ENCODE measurements at places on chromosomes 7 and 10.

GRCh38 chr10:92544296-92544695 lies 29.6 kb downstream of the IDE start:
- DNase-seq = no peak

DNA sequence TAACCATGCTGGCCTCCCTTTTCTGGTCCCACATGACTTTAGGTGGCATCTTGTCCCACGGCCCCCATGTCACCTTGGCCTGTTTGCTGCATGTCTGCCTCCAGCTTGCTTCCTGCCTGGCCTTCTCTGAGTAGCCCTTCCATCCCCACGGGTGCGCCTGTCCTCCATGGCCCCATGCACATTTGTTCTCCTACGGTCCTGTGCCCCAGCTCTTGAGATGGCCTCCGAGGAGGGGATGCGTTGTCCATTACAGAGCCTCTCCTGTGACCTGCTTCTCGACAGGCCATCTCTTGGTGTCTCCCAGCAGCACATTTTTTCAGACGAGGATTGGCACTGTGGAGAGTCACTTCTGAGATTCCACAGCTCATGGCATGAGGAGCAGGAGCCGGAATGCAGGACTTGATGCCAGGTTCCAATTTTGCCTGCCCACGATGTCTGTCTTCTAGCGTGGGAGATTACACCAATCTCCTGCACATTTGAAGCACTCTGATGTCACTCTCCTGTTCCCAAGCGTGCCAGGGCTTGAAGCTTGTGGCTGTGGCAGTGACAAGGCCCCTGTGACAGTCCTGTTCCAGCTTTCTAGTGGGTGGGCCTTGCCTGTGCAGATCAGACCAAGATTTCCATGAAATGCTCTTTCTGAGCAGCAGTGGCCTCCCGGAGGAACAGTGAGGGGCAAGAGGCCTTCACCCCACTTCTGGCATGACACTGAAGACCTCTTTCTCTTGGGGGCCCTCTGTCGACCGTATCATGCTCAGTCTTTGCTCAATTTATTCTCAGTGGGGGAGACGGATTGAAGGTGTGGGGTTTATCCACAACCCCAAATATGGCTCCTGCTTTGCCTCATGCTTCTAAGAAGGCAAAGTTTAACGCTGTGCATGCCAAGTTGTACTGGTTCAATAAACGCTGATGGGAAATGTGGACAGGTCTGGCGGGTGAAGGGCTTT lies 13.4 kb downstream of the WDFY4 start:
- no peak for DNase-seq

- no peak for DNase-seq
Measured at GRCh38 chr7:46545790-46546189, 624.7 kb upstream of the IGFBP3 start.

GRCh38 chr7:151334628-151335027 lies 7.0 kb upstream of the NUB1 start:
- no peak for DNase-seq

GRCh38 chr10:131857156-131858117 lies 43.4 kb upstream of the PPP2R2D start:
- DNase-seq = no peak

GRCh38 chr10:48404646-48405045 lies 98.2 kb downstream of the MAPK8 start:
- DNase-seq = no peak

DNA sequence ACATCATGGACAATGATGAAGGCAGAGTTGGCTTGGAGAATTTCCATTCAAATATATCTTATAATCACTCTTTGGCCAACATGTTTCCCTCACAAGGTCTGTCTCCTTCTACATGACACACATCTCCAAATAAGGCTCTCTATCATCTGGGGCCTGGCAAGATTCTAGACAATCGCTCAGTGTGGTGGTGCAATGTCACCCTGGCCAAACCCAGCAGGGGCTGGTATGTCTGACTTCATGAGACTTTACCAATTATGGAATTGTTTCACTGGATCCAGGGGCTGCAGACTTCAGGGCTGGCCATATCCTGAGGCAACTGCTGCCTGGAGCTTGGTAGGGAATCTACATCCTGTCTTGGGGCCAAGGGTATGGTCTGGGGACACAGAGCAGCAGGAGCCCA lies 319.0 kb downstream of the PLXNA4 start:
- no peak for DNase-seq

DNA sequence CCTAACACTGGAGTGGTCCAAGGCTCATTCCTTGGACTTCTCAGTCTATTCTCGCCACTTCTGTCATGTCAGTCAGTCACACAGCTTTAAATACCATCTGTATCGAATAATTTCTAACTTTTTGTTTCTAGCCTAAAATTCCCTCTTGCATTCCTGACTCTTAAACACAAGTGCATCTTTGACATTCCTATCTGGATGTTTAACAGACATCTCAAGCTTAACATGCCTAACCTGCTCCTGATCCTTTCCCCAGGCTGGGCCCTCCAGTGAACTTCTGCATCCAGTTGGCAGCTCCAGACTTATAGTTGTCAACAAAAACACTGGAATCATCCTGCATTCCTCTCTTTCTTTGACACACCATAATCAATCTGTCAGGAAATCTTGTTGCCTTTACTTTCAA lies 4.5 kb upstream of the ABCB4 start:
- no peak for DNase-seq

GRCh38 chr10:133411523-133412380 lies 12.7 kb downstream of the SPRN start:
- DNase-seq = no peak

- peak; percentile 71 for DNase-seq
Measured at GRCh38 chr7:6271060-6271658, 1.3 kb downstream of the CYTH3 start.

GRCh38 chr7:42834676-42835075 lies 77.2 kb downstream of the C7orf25 start:
- DNase-seq = no peak

DNA sequence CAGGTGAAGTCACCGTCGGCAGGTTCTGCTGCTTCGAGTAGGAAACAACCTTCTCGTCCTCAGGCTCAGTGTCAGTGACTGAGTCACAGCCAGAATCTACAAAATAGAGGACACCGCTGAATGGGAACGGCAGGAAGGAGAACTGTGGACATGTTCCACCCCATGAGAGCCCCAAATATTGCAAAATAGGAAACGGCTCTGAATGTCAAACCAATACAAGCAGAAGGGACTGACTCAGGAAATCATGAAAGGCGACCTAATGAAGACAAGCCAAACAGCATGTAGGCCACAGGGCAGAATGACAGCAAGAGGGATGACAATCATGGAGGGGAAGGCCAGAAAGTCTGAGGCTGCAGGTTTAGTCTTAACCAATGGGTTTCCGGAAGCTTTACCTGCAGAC lies 63.5 kb downstream of the PIK3AP1 start:
- no peak for DNase-seq

GRCh38 chr7:23422909-23423308 lies 47.4 kb downstream of the IGF2BP3 start:
- DNase-seq = no peak

GRCh38 chr7:20684581-20684980 lies 69.1 kb downstream of the ABCB5 start:
- no peak for DNase-seq

DNA sequence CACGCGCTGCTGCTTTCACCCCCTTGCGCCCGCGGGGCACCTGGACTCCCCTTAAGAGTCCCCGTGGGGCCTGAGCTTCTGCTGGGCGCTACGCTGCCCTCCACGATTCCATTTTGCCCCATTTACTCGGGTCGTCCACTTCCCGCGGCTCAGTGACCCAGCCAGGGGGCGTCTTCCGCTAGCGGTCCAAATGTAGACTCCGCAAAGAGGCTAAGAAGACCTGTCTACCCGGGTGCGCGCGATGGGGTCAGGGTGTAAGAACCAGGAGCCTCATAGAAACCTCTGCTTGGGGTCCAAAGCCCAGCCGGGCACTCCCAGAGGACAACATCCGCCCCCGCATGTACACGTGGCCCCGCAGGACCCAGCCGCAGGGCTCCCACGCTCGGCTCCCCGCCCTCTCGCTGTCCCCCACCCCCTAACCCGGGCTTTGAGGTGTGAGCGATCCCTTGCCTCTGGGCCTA lies 5.2 kb upstream of the HMX2 start:
- DNase-seq = no peak

- peak; percentile 90 for DNase-seq
Measured at GRCh38 chr7:25854608-25855497, 297.1 kb upstream of the NFE2L3 start.

GRCh38 chr10:80465451-80465835 lies 11.3 kb downstream of the TSPAN14 start:
- DNase-seq = no peak

DNA sequence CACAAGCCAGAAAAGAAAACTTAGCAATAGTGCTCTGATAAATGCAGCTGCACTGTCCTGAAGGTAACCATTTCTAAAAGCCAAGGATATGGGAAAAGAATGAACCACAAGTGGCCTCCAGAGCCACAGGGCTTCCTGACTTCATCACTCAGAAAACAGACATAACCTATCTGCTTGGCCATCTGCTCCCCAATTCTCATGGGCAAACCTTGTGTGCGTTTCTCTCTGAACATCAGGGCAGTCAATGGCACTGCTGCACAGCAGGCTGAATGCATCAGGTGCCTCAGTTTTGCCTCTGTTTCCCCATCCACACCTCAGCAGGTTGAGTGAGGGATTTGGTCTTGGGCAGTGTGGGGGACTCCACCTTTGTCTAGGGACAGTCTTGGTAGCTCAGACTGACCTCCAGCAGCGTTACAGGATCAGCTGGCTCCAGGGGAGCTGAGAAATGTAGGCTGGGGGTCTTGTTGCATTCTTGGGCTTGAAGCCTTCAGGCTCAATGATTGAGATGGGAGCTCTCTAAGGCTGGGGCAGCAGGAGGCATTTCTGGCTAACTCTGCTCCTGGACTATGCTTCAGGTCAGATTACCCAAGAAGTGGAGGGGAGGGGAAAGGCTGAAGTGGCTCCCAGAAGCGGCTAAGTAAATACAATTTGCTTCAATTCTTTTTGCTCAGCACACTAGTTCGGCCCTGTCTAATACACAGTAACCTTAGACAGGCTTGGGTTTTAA lies 23.6 kb upstream of the PDLIM1 start:
- no peak for DNase-seq

GRCh38 chr7:47387506-47387905 lies 194.4 kb downstream of the TNS3 start:
- peak; percentile 7 for DNase-seq

- DNase-seq = no peak
Measured at GRCh38 chr7:81298951-81299666, 380.3 kb upstream of the SEMA3C start.

- DNase-seq = no peak
Measured at GRCh38 chr10:42935466-42935865, 141.4 kb upstream of the RET start.

DNA sequence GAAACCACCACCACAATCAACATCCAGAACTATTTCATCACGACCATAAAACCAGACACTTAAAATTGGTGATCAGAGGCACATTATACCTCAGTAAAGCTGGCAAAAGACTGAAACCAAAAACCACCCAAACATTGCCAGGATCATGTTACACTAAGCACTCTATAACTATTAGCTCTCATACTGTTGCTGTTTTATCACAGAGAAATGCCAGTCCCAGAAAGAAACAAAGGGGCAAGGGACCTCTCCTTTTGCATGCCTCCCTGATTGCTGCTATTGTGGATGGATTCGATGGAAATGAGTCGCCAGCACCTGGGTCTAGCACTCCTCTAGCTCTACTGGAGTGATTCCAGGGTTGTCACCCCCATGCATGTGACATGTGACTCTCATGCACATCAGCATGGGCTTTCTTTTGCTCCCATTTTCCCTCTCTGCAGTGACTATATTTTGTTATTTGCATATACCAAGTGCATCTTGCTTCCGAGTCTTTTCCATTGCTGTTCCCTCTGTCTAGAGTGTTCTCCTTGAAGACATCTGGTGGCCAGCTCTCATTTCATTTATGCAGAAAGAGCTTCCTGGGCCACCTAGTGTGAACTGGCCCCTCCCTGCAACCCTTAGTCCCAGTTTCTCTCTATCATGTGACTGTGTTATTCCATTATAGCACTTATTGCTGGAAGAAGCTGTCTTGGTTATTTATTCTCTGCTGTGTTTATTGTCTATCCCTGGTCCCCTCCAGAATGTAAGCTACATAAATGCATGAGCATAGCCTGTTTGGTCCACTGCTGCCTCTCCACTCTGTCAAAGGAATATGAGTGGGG lies 300.6 kb downstream of the PLXNA4 start:
- DNase-seq = no peak

- peak; percentile 92 for DNase-seq
Measured at GRCh38 chr7:27179503-27180430, 5.3 kb downstream of the HOXA11 start.

GRCh38 chr10:103682631-103683030 lies 172.7 kb downstream of the SH3PXD2A start:
- DNase-seq = no peak

DNA sequence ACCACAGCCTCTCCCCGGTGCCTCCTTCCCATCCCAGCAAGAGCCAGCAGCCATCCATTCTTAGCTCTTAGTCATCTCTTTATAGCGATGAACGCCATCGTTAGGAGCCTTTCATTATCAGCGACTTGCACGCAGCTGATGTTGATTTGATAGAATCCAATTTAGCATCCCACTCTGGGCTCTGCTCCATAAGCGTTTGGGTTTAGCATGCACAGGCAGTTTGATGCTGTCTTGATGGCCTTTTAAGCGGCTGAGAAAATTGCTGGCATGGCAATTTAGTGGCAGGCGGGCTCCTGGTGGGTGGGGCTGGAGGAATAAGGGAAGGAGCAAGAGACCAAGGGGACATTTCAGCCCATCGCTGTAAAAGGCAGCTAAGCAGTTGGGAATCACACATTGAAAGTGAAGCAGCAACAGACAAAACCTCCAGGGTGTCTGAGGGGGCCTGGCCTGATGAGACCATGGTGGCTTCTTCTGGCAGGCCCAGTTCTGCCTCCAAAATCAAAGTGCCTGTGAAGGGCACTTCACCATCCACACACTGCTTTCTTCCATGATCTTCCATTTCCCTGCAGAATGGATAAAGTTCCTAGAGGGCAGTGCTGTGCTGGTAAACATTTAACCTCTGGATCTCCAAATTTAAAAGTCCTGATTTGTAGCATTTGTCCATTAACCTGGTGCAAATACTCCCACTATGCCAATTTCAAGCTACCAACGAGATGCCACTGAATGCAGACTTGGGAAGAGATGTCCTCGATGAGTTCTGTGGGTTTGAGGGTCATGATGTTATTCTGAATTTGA lies 107.8 kb upstream of the PLXNA4 start:
- no peak for DNase-seq

- DNase-seq = no peak
Measured at GRCh38 chr7:55573234-55573900, 1.1 kb upstream of the VOPP1 start.

- peak; percentile 78 for DNase-seq
Measured at GRCh38 chr7:148941598-148942275, 57.6 kb upstream of the EZH2 start.

Measured in right hindlimb (tissue), 1 donor.